ENCODE measurements at places on chromosomes 4 and X.

DNA sequence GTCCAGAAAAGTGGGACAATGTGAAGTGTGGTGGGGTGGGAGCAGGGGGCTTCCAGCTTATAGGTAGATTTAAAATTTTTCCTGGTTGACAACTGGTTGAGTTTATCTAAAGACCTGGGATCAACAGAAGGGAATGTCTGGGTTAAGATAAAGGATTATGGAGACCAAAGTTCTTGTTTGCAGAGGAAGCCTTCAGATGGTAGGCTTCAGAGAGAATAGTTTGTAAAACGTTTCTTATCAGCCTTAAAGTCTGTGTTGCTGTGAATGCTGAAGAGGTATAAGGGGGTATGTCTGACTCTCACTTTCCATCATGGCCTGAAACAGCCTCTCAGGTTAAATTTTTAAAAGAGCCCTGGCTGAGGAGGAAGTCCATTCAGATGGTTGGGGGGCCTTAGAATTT lies 20.5 kb downstream of the MGST2 start:
- no peak for DNase-seq

DNA sequence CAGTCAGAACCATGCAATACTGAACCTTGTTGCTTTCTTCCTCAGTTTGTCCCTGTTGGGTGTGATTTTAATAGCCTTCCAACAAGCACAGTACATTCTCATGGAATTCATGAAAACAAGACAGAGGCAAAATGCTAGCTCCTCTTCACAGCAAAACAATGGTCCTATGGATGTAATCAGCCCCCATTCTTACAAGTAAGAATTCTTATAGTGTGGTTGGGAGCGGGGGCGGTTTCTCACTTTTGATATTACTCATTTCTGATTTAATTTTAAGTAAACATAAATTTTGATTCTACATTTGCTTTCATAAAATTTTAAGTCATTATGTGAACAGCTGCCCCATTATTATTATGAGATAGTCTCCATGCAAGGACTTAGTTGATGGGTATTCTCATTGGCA lies 80.8 kb upstream of the TLR2 start:
- no peak for DNase-seq

GRCh38 chr4:140693562-140693961 lies 62.6 kb downstream of the TBC1D9 start:
- no peak for DNase-seq

- no peak for DNase-seq
Observed at GRCh38 chrX:133794126-133794525, 191.3 kb downstream of the GPC3 start.

DNA sequence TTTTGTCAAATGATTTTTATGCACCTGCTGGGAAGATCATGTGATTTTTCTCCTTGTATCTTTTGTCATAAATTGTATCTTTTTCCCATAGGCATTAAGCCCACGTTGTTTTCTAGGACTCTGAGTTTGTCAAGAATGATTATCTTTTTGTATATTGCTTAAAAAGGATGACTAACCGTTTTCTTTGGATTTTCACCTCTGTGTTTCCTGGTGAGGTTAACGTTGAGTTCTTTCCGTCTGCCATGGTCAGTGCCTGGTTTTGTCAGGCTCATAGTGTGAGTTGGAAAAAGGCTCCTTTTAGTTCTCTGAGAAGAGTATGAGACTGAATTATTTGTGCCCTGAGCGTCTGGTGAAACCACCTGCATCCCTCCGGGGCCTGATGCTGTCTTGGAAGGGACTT lies 21.9 kb downstream of the PCGF3 start:
- no peak for DNase-seq

DNA sequence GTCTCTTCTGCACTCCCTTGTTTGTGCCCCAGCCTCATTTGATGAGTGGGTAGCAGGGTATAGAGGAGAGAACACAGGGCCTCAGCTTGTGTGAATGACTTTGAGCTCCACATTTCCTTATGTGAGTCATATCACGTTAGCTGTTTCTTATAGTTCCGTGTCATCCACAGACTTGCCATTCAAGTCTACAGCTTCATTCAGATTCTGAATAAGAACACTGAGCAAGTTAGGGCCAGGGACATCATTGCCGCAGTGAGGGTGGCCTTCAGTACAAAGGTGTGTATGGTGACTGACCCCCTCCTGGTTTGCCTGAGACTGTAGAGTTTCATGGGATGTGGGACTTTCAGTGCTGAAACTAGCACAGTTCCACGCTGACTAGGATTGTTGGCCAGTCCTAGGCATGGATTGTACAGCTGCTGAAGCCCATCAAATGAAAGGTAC lies 23.6 kb downstream of the KLF3 start:
- DNase-seq, result no peak

- peak; percentile 70 for DNase-seq
Observed at GRCh38 chr4:164438321-164438720, 315.6 kb upstream of the SMIM31 start.

DNA sequence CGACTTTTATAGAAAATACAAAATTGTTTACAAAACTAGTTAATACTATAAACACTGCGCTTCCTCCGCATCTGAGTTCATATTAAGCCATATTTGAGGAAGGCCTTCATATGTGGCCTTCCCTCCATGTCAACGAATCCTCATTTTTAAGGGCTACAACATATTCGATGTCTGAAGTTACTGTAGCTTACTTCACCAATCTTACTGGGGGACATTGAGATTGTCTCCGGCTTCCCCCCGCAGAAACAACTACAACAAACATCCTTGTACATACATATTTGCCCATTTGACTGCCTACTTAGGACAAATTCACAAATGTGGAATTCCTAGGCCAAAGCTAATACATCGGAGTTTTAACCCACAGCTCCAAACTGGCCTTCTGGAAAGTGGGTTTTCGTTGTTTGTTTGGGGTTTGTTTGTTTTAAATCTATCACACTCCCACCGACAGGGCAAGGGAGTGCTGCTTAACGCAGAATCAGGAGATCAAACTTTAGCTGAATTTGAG lies 581 bp upstream of the FAM114A1 start:
- no peak for DNase-seq

DNA sequence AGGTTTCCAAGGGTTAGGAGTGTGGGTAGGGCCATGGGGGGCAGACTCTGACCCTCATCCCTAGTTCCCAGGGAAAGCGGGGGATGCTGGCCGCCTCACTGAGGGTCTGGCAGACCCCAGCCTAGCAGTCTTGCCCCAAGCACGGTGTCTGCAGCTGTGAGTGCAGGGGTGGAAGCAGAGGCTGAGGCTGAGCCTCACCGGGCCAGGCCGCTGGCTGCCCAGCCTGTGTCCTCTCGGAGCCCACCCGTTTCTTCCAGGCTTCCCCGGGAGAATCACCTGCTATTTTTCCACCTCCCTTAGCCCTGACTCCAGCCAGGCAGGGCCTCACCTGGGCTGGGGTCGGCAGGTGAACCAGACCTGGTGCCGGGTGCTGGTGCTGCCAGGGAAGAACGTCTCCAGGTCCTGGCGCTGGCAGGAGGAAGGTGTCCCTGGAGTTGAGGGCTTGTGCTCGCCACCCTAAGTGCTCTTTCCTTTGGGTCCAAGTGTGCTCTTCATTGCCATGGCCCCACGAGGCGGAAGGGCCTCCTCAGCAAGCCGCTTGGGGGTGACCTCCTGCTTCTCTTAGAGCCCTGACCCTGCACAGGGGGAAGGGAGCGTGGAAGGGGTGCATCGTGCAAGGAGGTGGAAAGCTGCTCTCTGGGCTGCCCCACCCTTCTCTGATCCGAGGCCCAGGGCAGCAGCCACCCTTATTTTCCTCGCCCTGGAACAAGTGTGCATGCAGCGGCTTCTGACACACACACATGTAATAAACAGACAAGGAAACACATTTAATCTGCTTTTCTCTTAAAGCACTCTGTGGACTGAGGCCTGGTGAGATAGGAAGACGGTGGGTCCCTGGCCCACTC lies 112.7 kb downstream of the FAM53A start:
- DNase-seq, result no peak

GRCh38 chr4:83657336-83657735 lies 121.4 kb downstream of the GPAT3 start:
- DNase-seq, result no peak

GRCh38 chr4:77600521-77601451 lies 4.8 kb upstream of the CXCL13 start:
- DNase-seq, result peak; percentile 14

GRCh38 chr4:140637836-140638235 lies 69.1 kb upstream of the UCP1 start:
- DNase-seq, result peak; percentile 23

DNA sequence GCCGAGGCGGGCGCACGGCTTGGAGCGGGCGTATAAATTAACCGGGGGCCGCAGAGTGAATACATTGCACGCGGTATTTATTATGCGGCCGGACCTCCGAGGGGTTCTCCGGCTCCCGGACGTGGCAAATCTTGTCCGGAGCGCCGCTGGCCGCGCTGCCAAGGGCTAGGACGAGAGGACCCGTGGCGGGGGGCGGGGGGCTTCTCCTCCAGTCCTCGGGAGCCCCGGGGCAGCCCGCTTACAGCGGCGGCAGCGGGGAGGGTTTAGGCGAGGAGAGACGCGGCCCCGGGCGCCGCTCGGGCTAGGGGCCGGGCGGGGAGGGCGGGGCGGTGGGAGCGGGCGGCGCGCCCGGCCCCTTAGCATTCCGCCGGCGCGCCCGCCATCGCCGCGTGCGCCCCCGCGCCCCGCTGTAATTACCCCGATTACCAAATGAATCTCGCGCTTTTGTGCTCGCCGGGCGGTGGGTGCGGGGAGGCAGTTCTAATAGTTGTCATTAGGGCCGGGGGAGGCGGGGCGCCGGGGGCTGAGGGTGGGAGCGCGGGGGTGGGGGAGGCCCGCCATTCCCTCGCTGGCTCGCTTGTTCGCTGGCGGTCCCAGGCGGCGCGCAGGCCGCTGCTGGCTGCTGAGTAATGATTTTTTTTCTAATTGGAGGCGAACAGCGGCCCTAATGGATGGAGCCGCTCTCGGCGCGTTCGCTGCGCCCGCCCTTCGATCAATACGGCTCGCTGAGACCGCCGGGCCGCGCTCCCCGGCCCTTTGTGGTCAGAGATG lies 276.6 kb downstream of the BCOR start:
- no peak for DNase-seq

DNA sequence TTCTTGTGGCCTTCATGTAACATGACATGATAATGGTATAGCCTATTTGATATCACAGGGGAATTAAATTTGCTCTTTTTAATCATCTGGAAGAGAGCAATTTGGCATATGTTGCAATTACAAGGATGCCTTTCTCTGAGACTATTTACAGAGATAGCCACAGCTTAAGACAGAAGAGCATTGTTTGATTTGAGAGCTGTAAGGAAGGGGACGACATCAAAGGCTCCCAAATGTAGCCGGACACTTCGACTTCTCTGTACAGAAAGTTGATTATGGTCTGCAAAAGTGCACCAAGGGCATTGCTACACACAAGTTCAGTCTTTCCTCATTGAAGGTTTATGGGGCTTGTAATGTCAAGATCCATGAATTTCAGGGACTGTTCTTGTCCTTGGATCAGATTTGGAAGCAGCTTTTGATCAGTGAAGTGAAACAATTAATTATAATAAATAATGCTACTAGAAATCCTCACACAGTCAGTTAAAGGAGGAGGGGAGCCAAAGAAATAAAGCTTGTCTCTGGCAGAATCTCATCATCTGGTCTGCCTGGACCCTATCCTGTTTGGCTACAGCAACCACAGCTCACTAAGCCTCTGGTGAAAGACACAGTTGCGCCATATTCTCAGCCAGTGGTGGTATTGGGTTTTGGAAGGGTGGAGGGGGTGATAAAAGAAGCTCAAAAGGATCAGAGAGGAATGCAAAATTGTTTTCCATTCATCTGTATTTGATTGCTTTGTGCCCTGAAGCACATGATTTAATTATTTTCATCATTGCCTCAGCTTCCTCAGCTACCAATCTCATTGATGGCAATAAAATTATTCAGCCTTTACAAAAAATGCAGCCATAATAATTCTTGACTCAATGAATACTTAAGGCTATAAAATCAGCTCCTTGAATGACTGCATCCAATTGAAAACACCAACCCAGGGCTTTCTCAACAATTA lies 654.3 kb upstream of the LCORL start:
- DNase-seq, result no peak

DNA sequence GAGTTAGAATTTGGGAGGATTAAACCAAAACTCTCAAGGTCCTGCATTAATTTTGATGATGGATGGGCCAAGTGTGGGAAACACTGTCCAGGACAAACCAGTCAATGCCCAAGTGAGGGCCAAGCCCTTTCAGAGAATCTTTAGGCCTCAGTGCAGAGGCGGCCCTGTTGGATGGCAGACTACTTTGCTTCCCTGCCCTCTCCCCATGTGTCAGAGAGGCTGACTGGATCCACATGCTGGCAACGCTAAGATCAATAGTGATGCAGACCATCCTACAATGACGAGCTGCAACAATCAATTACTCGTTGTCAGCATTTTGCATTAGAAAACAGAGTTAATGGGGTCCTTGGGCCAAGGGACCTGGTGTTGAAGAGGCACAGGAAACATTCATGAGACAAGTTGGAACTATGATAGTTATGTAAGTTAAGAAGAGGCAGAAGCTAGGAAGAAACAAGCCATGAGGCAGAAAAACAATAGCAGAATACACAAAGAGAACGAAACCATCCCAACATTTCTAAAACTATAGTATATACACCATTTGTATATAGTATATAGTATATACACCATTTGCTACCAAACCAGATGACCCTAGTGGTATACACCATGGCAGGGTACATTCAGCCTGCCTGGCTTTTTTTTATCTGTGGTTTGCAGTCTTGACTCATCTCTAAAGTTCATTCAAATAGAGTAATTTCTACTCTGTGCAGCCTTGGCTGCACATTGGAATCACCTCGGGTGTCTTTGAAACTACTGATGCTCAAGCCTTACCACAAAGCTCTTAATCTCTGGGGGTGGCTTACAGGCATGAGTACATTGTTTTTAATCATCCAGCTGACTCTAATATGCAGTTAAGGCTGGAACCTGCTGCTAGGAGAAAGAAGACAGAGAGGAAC lies 147.7 kb upstream of the GYPA start:
- DNase-seq, result peak; percentile 60

- peak; percentile 20 for DNase-seq
Observed at GRCh38 chr4:122930862-122931261, 8.5 kb upstream of the NUDT6 start.

DNA sequence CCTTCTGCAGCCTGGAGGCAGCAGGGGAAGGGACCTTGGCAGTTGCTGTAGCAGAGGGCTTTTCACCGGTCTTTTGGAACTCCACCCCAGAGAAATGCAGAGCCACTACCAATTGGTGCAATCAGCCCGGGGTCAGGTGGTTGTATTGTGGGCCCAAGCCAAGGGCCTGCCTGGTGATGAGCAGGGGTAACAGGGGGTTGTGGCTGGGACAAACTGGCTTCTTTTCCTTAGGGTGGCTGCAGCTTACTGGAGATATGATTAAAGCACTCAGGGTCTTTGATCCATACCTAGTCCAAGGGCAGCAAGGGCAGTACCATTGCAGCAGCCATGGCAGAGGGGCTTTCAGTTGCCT lies 28.1 kb downstream of the ENPEP start:
- DNase-seq, result no peak

GRCh38 chr4:112994732-112995464 lies 54.6 kb upstream of the ANK2 start:
- no peak for DNase-seq
